GM12878 (cell line): ENCODE measurements at places on chromosomes 3 and 15.

- no peak for DNase-seq
Measured at GRCh38 chr15:78035321-78035751, 42.2 kb downstream of the TBC1D2B start.

DNA sequence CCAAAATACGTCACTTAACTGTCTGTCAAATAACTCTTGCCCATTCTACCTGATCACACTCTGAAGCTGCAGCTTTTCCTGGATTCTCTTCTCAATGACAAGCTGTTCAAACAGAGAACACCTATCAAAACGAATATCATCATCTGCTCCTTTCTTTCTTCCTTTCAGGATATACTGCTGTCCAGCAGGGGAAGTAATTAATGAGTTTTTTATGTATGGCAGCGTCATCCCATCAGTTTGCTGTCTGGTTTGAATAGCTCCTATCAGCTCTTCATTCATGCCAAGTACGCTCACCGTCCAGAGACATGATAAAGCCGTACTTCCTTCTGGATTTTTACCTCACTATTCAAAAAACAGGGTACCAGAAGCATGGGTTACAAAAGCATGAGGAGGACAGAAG is at the start of gene CHRM5:
Gene CHRM5 (plus strand): TSS at position 274 of the 400 bp plus-strand sequence. CDS start 94,221 bp downstream, outside the sequence.
- DNase-seq = no peak

DNA sequence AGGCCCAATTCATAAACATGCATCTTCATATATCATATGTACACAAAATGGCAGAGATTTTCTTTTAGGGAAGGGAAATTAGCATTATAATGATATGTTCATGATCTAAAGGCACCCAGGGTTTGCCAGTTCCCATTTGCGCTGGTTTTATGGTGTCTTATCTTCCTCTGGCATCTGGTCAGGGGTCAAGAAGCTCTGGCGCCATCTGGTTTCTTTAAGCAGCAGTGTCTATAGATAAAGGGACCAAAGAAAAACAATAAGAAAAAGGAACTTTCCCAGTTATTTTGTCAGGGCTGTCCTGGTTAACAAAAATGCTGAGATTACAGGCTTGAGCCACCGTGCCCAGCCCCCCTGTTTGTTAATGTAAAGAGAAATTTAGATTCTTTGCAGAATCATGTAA is 3.3 kb upstream of the DCP1A start:
- DNase-seq = no peak

- DNase-seq = no peak
Measured at GRCh38 chr15:96053781-96054428, 276.6 kb upstream of the NR2F2 start.

- DNase-seq = no peak
Measured at GRCh38 chr3:20935791-20936190, 749.8 kb upstream of the SGO1 start.

DNA sequence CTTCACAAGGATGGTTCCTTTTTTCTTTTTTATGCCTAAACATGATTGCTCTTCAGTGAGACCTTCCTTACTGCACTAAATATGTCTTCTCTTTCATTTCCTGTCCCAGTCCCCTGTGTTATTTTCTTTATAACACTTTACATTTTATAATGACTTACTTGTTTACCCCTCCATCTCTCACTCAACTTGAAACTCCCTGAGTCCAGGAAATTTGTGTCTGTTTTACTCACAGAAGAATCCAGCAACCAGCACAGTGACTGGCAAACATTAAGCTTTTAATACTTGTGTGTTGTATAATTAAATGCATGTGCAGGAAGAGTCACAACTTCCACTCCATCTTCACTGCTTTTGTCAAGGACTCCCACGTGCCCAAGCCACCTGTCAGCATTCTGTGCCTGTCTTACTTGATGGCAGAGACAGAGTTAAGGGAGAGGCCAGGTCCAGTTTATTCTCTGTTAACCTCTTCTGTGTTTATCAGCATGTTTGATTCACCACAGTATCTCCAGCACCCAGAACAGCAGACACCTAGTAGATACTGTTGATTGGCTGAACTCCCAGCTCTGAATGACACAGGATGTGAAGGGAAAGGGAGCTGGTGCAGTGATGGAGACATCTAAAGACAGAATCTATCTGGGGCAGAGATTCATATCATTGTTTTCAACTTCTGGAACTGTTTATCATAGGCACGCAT is 42.8 kb downstream of the SSR3 start:
- DNase-seq = no peak

- DNase-seq = no peak
Measured at GRCh38 chr15:74628949-74629348, 13.3 kb downstream of the CLK3 start.

DNA sequence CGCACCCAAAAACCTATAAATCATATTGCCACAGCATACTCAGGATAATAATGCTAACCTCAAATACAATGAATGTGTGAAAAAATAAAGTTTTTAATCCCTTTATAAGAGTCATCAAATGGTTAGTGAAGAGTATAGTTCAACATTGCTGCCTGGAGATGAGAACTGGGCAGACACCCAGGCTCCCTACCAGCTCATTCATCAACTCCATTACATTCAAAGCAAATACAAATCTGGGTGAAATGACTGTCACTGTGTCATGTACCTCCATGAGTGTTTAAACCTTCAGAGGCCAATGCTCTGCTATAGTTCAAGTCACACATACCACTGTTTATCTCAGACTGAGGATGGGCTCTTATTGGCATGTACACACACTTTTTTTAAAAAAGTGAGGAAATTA is 167.2 kb upstream of the KCNMB2 start:
- DNase-seq = no peak

GRCh38 chr3:151931171-151931570 is 57.7 kb downstream of the SUCNR1 start:
- no peak for DNase-seq

- no peak for DNase-seq
Measured at GRCh38 chr15:66702035-66702786, at the start of gene SMAD6. TSS of gene SMAD6 (plus strand) at chr15:66702236. CDS start at chr15:66703259, 1,023 bp downstream.

DNA sequence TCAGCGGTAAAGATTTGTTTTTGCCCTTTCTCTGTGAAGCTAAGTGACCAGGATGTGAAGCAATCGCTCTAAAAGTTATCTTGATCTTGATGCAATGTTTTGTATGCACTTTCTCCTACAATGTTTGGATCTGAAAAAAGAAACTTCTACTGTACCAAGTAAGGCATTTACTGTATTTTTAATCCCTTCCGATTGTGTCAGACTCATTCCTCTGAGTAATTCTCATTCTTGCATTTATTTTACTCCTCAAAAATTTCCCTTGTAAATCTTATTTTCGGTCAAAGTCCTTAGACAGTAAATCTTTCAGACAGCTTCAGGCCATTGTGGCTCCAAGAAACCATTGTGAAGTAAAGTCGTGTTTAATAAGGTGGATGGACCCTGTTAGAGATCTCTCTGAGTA is 141.9 kb downstream of the TP63 start:
- no peak for DNase-seq

DNA sequence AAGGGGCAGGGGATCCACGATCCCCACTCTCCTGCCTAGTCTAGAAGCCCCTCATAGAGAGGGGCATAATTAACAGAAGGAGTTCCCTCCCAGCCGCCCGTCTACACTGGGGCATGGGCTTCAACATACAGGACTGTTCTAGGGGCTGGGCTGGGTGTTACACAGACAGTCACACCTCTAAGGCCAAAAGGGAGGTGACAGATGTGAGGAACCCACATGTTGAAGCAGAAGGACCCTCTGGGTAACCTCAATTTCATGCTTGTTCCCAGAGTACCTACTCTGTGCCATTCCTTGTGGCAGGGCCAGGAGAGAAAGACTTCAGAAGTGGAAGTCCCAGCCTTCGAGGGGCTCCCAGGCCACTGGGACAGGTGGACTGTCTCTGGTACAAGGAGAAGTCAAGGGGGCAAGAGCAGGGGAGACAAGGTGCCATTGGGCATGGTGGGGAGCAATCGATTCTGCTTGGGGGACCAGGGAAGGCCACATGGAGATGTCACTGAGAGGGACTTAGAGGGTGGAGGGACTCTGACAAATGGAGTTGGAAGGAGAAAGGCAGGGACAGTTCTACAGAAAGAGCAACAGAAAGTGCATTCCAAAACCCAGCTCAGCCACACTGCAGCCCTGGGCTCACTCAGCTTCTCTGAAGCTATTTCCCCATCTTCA is 71.3 kb downstream of the CPN2 start:
- DNase-seq = no peak

DNA sequence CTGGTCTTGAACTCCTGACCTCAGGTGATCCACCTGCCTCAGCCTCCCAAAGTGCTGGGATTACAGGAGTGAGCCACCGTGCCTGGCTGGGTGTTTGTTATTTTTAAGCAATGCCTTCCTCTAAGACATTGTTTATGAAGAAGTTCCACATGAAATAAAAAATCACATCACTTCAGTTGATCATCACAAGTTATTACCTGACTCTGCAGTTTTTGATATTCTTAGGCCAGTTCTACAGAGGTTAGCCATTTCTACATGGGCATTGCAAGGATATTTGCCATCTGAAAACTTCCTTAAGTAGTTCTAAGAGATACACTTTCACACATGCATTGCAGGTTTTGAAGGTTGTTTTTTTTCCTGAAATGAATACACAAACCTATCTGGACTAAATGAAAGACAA is 82.1 kb downstream of the PYDC2 start:
- no peak for DNase-seq

DNA sequence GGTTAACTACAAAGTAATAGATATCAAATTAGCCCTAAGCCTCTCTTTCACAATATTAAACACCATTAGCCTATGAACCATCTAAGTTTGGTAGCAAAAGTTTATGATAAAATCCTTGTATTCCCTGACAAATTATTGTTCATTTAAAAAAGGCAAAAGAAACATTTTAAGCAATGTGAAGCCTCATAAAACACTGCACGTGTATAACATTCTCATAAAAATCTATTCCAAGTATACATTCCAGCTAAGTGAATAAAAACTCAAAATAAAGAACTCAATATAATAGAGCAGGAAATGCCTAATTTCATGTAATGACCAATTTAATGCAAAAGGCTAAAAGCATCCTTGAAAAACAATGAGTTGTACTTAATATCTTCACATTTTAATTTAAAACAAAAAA is 27.7 kb downstream of the TNIK start:
- DNase-seq = no peak

DNA sequence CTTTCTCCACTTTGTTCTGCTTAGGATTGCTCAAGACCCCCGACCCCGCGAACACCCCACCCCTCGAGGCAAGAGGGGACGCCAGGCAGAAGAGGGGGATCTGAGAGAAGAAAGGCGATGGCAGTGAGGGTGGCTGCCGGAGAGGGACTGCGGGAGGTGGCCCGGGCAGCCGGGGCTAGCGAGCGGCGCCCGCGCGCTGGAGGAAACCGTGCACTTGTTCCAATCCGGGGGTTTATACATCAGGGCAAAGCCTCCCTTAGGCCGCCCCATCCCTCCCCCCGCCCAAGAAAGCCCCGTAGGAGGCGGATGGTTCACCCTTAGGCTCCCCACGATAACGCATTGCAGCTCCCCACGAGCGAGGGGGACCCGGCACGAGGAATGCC is 475 bp downstream of the ERC2 start:
- DNase-seq = no peak

DNA sequence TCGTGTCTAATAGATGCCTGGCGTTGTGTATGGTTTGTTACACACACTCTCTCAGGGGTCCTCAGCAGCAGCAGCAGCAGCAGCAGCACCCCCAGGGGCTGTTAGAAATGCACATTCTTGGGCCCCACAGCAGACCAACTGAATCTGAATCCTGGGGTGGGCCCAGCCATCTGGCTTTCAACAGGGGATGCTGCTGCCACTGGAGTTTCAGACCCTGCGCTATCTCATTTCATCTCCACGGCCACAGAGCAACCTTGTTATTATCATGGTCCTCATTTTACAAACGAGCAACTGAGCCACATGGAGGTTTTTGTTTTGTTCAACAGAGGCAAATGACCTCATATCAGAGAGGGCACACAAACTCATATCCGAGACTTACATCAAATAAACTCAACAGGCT is 47.7 kb downstream of the MGLL start:
- no peak for DNase-seq

DNA sequence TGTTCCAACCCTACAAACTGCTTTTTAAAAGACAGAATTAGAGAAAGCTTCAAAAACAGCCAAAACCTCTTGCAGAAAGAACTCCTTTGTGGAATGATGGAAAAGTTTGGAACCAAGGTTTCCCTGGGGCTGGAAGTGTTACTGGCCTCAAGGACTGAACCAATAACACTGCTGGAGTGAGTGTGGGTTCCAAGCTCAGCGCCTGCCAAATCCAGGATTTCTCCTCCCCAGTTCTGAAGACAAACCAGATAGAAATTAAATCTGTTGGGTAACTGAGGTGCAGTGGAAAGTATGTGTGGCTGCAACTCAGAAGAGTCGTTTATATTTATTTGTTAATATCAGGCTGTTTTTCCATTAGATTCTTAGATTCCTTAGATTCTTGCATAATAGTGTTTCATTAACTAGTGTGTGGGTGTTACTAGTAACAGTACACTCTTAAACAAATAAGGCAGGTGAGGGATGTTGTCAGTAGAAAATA is 66.5 kb upstream of the FNDC3B start:
- DNase-seq = no peak

GRCh38 chr15:56759450-56759845 is 26.1 kb upstream of the ZNF280D start:
- DNase-seq = no peak

DNA sequence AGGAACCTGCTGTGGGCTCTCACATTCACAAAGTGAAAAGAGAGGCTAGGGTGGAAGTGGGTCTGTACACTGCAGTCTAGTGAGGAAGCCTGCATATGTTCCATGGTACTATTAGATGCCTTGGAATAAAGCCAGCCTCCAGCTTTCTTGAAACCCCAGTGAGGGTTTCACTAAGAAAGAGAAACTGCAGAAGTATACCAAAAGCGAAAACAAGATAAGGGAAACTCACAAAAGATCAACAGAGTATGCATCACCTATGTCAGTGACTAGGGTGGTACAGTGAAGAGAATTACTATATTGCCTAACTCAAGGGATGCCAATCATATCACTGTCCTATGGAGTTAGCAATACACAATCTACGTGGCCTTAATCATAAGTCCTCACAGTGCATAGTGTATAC is 212.5 kb upstream of the GADL1 start:
- peak; percentile 32 for DNase-seq

DNA sequence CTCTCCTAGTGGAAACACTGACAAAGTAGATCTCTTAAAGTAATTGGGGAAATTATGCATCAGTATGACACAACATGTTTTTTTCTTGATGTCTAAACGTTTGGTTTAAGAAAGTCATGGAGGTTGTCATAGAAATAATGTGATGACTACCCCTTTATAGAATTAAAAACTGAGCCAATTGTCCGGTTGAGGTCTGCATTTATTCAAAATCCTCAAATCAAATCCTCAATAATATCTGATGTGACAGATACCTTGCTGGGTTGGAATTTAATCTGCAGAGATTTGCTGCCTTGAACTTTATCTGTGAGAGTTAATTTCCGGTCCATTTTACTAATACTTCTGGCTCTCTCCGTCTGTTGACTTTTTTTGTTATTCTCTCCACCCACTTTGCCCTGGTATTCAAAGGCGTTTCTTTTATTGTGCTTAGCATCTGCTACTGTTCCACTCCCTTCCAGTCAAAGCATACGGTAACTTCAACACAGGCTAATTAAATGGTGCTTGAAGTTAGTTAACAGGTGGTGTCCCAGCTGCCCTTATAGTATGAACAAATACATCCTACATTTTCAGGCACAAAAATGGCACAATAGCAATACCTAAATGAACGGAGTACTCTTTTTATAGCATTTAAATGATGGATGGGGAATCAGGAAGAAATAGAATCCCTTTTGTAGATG is 628.3 kb downstream of the ROBO1 start:
- DNase-seq = no peak

- DNase-seq = no peak
Measured at GRCh38 chr3:185270262-185270955, 16.6 kb upstream of the EHHADH start.

- DNase-seq = no peak
Measured at GRCh38 chr15:67227431-67227830, 27.0 kb downstream of the AAGAB start.

GRCh38 chr3:21682206-21682605 is 68.8 kb downstream of the ZNF385D start:
- DNase-seq = no peak
